ENCODE measurements at places on chromosomes 1 and 21.
A peak's percentile ranks its signal among the peaks of the same experiment; 100 is the strongest.

- DNase-seq = no peak
Observed at GRCh38 chr1:205975387-205975998, 27.7 kb downstream of the RAB7B start.

DNA sequence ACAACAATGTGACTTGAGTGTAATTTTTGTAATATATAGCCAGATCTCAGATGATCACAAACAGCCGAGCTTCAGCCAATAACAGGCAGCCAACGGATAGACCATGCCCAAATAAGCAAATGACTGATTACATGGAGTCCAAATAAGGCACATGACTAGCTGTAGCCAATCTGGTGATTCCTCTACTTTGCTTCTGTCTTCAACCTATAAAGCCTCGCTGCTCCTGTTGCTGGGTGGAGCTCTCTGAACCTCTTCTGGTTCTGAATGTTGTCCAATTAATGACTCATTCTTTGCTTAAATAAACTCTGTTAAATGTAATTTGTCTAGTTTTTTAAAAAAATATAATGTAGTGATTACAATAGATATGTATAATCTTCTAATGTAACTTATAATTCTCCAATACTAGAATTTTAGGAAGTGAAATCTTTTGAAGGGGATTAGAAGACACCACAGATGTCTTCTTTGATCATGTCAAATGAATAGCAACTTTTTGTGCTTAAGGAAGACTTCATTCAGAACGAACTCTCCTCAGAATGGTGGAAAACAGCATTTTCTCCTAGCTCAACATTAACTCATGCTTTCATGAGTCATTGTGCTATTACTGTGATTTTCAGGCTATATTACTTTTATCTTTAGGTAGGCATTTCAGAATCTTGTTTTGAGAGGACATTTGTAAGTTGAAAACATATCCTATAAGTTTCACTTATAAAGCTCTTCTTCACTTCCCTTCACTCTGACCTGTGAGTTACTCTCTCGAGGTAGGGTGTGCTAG, 857.8 kb upstream of the B3GALT2 start:
- DNase-seq = no peak

GRCh38 chr1:54882519-54882918, 4.5 kb downstream of the DHCR24 start:
- no peak for DNase-seq

DNA sequence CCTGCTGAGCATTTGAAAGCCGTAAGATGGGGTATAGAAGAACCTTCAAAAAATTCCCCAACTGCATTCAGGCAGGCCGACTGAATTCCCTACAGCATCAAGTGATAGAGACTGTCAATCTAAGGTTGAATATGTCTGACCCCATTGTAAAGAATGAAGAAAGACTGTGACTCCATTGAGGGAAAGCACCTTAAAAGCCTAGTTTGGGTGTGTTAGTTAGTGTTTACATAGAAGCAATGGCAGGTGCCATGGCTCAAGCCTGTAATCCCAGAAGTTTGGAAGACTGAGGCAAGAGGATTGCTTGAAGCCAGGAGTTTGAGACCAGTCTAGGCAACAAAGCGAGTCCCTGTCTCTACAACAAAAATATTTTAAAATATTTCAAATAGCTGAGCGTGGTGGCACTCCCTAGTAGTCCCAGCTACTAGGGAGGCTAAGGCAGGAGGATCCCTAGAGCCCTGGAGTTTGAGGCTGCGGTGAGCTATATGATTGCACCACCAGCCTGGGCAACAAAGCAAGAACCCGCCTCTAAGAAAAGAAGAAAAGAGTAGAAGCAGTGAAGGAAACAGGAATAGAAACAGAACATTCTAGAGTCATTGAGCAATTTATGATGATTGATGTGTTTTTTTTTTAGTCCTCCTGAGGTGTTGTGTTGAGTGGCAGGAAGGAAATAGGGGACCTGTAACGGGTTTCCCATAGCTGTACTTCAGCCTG, 15.4 kb downstream of the POLR3GL start:
- DNase-seq = no peak

DNA sequence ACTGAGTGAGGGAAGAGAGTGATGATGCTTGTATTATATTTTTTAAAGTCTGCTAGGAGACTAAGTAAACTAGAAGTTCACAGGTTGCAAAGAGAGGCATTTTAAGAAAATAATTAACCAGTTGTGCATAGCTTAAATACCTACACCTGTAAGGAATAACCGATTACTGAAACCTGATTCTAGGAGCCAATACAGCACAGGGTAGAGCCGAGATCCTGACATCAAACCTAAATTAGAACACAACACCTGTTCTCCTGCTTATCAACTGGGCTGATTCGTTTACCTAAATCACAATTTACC, 54.8 kb downstream of the EPRS1 start:
- DNase-seq = no peak

- DNase-seq = peak; percentile 1
Observed at GRCh38 chr1:222009105-222009730, 267.3 kb upstream of the DUSP10 start.

DNA sequence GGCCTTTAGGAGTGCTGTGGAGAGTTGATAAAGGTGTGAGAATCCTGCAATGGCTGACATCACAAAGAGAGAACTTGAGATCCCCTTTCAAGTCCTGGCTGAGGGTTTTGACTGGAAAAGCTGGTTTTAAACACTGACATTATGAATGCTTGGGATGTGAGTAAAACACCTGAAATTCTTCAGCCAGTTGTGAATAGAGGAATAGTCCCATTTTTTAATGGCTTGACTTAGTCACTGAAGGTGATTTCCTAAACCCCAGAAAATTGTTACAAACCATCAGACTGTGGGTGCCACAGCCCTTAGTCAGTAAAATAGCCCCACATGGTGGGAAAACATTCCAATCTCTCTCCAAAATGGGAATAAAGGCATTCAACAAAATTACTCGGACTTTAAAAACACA, 107.7 kb upstream of the LMO4 start:
- DNase-seq = no peak

DNA sequence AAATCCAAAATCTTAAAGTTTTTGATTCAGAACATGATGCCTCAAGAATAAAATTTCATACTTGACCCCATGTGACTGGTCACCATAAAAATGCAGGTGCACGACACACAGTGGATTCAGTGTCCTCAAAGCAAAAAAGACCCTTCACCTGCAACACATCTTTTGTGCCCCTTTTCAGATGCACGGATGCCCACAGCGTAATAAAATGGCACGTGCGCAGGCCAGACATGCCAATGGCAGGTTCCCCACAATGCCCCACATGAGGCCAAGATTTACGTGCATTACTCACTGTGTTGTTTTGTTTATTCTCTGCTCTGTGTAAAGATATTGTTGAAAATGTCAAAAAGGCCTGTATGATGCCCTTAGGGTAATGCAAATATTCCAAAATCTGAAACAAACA, 9.3 kb downstream of the KCNA10 start:
- DNase-seq = no peak

DNA sequence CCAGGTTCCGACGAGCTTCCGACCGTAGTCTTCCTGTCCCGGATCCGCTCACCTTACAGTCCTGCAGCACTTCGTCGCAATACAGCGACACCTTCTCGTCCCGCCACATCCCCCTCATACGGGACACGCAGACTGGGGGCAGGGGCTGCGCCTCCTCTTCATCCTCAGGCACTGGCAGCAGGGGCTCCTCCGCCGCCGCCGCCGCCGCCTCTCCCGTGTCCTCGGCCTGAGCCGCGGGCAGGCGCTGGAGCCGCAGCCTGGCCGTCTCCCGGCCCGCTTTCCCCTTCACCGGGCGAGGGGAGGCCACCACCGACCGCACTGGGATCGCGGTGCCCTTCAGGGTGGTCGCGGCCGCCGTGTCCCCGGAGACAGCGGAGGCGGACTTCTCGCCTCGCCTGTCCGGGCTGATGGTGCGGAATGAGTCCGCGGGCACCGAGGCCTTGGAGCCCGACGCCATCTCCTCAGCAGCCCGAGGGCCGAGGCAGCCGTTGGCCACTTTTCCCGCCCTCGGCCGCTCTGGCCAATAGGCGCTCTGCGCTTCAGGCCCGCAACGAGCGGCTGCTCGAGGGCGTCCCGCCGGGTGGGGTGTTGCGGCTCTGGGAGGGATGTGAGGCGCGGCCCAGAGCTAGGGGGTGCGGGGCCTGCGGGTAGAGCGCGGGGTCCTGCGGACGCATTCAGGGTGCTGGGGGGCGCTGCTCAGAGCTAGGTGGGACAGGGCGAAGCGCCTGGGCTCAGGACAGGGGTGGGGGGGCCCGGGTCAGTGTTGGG, at the start of gene SHCBP1L:
Gene SHCBP1L, minus strand, starts transcription at position 490 of the 768 bp plus-strand sequence. Its CDS starts 33 bp downstream, at position 457.
- DNase-seq = no peak

GRCh38 chr1:17274186-17275170, 25.6 kb downstream of the PADI3 start:
- DNase-seq = no peak

DNA sequence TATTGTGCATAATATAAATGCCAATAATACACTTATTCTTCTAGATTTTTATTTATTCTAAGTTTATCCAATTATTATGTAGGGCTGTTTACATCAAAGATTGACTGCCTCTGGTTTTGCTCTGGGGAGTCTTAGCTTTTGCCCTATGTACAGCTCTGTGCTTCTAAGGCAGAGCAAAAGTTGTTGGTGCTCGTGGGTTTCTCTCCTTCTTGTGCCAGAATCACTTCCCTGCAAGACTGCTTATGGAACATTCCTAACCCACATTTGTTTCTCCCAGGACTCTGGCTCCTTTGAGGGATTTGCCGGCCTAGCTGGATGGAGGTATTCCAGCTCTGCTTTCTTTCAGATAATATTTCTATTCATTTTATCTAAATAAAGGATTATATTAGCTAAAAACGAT, 849.1 kb downstream of the USP25 start:
- DNase-seq = no peak

DNA sequence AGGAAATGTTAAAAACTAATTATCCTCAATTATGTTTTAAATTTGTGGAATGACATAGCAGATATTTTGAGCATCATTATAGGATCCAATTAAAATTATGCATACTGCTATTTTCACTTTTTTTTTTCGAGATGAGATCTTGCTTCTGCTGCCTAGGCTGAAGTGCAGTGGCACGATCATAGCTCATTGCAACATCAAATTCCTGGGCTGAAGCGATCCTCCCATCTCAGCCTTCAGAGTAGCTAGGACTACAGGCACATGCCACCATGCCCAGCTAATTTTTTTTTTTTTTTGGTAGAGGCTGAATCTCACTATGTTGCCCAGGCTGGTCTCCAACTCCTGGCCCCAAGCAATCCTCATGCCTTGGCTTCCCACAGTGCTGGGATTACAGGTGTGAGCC, 11.3 kb upstream of the SLC1A7 start:
- DNase-seq = no peak

GRCh38 chr1:89530444-89531089, 5.9 kb downstream of the LRRC8B start:
- no peak for DNase-seq

GRCh38 chr1:31672986-31673385, 28.3 kb upstream of the PEF1 start:
- no peak for DNase-seq

DNA sequence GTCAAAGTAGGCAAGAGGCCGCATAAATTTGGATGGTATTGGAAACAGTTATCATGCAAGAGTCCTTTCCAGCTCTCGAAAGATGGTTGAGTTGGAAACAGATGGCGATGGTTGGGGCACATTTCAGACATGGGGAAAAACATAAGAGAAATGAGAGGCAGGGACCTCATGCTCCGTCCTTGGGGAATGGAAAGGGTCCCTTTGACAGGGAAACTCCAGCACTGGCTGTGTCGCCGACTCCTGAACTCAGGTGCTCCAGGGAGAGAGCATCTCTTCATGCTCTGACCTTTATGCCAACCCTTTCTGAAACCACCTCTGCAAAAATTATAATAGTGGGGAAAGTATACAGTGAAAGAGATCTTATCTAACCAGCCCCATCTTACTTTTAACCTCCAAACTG, 36.8 kb upstream of the COL6A2 start:
- DNase-seq = no peak

DNA sequence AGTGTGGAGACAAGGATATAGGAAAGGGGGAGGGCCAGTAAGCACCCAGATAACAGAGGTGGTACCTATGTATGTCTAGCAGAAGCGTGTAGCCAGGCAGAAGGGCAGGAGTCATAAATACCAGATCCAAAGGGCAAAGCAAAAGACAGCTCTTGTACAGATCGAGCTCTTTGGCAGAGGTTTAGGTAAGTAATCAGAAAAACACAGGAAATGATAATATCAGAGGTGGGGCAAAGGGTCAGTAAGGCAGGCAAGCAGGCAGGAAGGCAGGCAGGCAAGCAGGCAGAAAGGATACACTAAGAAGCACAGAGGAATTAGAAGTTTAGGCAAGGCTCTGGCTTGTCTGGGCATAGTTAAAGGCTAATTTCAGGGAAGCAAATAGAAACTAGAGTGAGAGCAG, 22.7 kb upstream of the SLFNL1 start:
- no peak for DNase-seq

DNA sequence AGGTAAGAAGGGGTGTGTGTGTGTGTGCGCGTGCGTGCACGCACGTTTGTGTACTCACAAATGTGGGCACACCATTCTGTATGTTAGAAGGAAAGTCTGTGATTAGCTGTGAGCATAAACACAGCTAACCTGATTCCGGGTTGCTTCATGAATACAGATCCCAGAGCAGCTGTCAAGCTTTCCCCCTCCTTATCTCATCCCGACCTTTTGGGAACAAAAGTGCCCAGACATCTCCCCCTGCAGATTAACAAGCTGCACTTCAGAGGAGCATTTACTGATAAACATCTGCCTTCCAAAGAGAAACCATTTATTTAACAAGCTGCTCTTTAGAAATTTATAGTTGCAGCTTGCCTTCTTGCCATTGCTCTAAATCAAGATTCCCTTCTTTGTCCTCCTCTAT, 97.0 kb downstream of the MT1HL1 start:
- DNase-seq = no peak

DNA sequence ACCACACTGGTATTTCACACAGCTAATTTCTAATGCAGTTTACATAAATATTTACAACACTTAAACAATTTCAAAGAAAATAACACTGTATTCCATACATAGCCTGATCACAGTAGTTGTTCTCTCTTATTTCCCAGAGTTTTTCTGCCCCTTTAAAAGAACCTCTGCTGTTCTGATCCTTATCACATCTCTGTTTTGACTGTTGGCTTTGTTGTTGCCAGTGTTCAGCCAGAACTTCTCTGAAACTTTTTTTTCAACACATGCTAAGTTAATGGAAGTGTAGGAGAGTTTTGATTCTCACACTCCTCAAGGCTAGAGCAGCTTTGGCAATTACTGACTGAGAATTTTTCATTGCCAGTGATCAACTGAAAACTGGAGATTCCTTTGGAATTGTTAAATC, 11.1 kb downstream of the SELE start:
- DNase-seq = no peak

DNA sequence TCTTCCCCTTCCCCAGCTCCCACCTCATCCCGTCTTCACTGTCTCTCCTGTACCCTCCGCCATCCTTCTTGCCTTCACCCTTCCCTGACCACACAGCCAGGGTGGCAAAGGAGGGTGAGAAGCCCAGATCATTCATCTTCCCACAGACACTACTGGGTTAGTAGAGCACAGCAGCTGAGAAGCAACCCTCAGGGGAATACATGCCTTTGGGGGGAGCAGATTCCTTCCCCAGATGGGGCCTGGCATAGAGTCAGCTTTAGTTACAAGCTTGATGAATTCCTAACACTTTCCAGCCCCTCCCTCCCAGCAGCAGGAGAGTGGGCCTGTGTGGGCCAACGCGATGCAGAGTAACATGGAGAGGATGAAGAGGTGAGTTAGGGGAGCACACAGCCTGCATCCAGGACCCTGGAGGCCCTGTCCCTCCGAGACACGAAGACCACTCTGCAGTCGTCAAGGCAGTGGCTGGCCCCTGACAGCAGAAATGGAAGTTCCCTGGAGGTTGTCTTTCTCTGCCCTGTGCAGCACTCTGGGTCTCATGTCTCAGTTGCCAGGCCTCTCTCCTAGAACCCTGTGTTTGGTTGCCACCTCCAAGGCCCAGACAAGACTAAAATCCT, 8.8 kb upstream of the BTG2 start:
- no peak for DNase-seq

All from T-helper 9 cell (primary cell).